ENCODE measurements at places on chromosomes 2 and 18.
A peak's percentile ranks its signal among the peaks of the same experiment; 100 is the strongest.

DNA sequence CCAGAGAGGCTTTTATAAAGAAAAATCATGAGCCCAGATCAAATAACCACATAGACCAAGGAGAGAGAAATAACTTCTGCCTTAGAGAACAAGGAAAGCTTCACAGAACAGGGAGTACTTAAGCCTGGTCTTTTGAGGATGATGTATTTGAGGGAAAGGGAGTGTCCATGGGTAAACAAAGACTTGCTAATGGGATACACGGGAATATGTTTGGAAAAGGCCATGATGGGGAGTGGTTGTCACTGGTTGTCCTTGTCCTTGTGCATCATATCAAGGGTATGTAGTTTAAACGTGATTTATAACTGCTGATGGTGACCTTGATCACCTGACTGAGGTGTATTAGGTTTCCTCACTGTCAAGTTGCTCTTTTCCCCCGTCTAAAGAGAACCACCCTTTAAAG, 169.9 kb downstream of the FAM210A start:
- no peak for DNase-seq

GRCh38 chr2:70921031-70921430, 14.7 kb upstream of the ATP6V1B1 start:
- DNase-seq, result no peak

- DNase-seq, result no peak
Measured at GRCh38 chr2:71339685-71340084, 8.1 kb downstream of the ZNF638 start.

DNA sequence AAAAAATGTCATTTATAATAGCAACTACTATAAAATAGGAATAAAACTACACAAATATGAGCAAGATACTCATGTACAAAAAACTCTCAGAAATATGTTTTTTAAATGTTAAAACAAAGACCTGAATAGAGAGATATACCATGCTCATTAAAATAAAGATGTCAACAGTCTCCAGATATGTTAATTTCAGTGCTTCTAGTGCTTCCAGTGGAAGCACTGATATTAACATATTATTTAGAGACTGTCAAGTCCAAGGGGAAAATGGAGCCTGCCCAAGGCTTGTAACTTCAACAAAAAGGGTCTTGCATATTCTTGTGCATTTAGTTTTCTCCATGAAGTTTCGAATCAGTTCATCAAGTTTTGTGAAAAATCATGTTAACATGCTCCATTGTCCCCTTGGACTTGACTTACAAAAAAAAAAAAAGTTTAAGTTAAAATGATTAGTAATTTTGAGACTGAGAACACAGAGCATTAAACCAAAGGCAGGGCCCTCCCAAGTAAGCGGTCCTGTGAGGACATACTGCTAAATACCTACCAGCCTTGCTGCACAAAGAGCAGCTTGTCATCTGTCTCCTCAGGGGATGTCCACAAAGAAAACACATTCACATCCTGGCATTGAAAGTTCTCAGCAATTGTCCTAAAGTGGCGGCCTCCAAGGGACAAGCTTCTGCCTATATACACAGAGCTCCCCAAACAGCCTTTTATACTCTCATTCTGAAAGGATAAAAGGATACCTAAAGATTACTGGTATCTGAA, 501.9 kb upstream of the CHAC2 start:
- DNase-seq, result no peak

DNA sequence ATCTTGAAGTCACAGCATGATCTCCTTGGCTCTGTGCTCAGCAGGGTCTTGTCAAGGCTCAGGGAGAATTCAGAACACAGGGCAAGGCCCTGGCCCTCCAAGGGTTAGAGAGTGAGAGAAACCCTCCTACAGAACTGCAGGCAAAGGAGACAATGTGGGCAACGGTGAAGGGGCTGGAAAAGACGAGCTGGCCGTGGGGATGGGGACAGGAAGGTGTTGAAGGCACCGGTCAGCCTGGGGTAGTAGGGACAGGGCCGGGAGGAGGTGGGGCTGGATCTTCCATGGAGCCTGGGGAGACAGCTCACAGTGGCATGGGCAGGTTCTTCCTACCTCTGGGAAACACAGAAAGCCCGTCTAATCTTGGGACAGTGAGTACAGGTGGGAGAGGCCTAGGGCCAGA, 92.2 kb upstream of the MCFD2 start:
- DNase-seq, result no peak

DNA sequence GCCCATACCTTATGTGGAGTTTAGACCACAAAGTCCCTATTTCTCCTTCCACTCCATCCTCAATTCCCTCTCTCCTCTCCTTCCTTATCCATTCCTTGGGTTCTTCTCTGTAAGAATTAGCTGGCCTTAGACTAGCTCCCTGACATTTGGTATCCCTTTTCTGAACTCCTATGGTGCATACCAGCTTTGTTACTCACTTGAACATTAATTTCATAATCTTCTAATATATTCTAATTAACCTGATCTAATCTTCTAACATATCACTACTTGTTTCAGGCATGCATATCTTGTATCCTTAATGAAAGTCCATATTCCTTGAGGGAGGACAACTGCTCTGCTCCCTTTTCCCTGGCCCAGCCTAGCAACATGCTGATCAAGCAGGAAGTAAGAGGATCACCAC, 66.4 kb downstream of the EHD3 start:
- DNase-seq, result no peak

- DNase-seq, result no peak
Measured at GRCh38 chr2:888211-888801, 62.3 kb upstream of the SNTG2 start.

DNA sequence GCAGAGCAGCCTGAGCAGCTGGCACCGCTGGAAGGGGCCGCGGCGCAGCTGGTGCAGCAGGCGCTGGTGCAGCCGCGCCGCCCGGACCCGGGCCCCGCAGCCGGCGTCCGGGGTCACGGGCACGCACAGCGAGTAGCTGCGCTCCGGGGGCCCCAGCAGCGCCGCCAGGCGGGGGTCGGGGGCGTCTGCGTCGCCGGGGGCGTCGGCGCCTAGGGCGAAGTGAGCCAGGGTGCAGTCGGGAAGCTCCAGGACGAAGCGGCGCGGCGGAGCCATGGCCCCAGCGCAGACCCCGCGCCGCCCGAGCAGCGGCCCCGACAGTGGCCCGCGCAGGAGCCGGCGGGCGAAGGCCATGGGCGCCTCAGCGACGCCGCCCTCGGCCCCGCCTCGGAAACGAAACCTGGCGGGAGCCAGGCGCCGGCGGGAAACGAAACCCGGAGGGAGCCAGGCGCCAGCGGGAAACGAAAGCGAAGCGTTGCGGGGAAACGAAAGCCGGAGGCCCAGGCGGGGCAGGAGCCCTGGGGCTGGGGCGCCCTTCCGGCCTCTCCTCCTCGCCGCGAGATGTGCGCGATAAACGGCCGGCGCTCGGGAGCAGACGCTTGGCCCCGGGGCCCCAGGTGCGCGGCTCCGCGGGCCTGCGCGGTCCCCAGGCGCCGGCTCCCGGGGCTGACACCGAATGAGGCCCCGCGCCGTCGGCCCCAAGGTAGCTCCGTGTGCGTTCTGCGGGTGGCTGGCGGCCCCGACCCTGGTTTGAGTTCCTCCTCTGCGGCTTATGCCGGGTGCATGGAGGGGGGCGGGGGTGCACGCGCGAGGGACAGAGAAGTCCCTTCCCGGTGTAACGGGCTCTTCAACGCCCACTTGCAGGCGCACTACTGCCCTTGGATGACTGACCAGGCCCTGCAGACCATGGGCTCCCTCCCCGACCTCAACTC, at the start of gene CMPK2:
CMPK2 (minus strand) TSS at position 562 of the 929 bp plus-strand sequence; CDS start at position 351, 211 bp downstream.
- DNase-seq, result peak; percentile 95

GRCh38 chr18:44955825-44956224, 275.1 kb downstream of the SETBP1 start:
- DNase-seq, result no peak

DNA sequence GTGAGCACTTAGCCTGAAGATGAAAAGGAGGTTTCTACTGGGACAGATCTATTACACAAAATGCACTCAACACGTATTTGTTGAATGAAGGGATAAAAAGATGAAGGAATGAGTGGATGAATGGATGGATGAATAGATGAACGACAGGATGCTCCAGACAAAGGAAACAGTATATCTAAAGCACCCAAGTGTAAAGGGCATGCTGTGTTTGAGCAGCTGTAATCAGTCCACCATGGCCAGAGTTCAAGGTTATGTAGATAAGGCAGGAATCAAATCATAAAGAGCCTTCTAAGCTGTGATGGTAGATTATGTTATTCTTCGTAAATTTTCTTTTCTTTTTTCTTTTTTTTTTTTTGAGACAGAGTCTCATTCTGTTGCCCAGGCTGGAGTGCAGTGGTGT, 213.8 kb upstream of the FBXO11 start:
- no peak for DNase-seq

DNA sequence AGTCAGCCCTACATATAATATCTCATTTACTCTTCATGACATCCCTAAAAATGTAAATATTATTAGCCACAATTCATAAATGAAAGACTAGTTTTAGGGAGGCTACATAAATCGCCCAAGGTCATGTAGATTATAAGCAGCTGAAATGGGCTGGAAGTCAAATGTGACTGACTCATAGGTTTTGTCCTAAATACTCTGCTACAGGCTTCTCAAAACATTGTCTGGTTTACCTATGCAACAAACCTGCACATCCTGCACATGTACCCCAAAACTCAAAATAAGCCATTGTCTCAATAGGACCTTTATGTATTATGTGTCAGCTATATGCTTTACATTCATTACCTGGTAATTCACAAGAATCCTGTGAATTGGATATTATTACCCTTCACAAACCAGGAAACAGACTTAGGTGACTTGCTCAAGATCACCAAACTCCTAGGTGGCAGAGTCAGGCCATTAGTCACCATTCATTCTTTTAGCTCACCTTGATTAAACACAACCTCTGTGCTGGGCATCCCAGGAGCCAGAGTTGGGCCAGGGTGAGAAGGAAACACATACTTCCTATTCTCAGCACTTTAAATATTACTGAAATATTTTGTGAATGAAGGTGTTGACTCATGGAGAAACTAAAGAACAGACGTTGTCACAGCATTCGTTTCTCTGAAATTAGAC, 69.4 kb upstream of the CPO start:
- no peak for DNase-seq

DNA sequence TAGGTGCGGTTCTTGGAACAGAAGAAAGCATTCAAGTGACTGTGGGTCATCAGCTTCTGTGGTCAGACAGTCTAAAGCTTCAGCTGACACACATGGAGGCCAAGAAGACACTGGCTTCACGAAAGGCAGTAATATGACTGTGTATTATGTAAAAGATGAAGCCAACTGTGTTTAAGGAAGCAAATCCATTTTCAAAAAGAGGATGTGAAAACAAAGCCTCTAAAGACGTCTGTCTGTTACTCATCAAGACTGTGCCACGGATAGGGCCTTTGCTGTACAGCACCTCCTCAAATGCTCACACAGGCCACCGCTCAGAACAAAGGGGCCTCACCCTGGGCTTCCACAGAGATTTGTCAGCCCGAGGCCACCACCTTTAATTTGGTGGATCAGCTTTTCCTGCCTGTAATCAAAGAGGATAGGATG, 21.1 kb upstream of the TMEM163 start:
- DNase-seq, result no peak

- no peak for DNase-seq
Measured at GRCh38 chr18:44133483-44133882, 547.2 kb upstream of the SETBP1 start.

DNA sequence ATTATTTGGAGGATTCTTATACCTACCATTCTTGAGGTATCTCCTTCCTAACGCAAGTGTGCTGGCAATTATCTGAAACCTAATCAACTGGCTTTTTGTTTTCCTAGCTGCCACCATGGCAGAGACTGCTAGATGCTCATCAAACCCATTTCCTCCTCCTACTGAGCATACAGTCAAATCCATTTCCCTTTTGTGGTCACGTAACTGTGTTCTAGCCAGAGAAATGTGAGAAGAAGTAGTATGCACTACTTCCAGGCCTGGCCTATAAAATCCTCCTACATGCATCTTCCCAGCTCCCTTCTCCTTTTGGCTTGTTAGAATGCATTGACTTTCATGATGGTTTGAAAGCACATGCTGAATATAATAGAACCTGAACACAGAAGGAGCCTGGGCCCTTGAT, 494.1 kb upstream of the MEIS1 start:
- DNase-seq, result no peak

- no peak for DNase-seq
Measured at GRCh38 chr2:156380117-156380645, 47.7 kb upstream of the NR4A2 start.

- DNase-seq, result no peak
Measured at GRCh38 chr2:75982719-75983118, 272.0 kb upstream of the GCFC2 start.

DNA sequence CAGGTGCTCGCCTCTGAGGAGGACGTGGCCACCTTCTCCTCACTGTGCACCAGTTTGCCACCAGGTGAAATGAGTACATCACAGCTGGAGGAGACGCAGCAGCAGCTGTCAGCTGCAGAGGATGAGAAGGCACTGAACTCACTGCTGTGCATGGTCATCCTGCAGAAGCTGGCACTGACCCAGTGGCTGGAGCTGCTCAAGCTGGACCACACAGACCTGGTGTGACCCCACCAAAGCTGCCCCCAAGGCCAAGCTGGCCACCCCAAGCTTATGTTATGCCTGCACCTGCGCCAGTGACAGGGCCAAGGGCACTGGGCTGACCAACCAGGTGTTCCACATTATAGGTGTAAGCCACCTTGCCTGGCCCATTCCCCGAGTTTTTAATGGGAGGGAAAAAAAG, 19.3 kb downstream of the CLK1 start:
- DNase-seq, result no peak

DNA sequence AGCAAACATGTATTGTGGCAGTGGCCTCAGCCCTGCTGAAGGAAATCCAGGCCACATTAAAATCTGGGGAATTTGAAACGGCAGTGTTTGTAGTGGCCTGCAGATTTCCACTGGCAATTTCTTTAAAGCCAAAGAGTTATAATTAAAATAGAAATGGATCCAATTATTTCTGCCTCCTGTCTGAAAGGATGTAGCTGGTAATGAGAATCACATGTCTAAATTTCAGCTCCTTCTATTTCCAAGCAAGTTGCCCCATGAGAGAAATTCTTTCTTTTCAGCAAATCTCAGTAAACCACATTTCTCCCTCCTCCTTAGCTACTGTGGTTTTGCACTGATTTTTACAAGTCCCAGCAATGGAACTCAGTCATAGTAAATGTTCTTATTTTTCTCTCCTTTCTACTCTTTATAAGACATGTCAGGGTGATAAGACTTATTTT, 55.4 kb upstream of the ZNF396 start:
- DNase-seq, result no peak

DNA sequence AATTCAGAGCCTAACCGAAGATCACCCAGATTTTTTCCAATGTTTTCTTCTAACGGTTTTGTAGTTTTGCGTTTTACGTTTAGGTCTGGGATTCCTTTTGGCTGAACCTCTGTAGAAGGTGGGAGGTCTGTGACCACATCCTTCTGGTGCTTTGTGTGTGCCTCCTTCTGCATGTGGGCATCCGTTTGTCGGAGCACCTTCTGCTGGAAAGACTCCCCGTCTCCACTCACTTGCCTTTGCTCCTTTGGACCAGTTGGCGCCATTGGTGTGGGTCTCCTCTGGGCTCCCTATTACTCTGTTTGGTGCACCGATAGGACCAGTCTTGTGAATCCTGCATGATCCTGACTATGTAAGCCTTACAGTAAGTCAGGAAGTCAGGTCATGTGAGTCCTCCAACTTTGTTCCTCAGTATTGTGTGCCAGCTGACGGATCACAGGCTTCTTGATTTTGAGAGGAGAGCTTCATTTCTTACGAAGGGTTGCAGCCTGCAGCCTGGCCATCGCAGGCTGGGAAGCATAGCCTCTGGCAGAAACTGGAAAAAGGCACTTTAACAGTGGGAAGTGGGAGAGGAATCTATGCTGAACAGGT, 13.6 kb downstream of the AQP12A start:
- DNase-seq, result peak; percentile 41
